ENCODE measurements at places on chromosomes 2 and 18.
A peak's percentile ranks its signal among the peaks of the same experiment; 100 is the strongest.

DNA sequence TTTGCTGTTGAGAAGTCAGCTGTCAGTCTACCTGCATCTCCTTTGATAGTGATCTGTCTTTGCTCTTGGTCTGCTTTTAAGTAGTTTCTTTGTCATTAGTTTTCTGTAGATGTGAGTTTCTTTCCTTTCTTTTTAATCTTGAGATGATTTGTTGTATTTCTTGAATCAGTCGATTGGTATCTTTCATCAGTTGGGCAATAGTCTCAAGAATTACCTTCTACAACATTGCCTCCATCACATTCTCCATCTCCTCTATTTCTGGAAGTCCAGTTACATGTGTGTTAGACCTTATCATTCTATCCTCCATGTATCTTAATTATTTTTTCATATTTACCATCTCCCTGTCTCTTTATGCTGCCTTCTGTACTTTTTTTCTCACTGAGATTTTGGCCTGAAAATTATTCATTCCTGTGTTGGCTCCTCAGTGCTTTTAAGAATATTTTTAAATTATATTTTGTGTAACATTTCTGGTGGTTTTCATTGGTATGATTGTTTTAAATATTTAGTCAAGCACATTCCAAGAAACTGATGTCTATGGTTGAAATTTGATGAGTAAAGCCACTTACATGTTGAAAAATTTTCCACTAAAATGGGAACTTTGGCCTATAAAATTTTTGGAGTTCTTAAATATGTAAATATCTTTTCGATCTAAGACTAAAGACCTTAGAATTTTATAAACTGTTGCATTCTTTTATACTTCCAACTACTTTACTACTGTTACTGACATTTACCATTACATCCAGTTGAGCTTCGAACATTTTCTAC lies 239.5 kb upstream of the MGAT5 start:
- no peak for DNase-seq

DNA sequence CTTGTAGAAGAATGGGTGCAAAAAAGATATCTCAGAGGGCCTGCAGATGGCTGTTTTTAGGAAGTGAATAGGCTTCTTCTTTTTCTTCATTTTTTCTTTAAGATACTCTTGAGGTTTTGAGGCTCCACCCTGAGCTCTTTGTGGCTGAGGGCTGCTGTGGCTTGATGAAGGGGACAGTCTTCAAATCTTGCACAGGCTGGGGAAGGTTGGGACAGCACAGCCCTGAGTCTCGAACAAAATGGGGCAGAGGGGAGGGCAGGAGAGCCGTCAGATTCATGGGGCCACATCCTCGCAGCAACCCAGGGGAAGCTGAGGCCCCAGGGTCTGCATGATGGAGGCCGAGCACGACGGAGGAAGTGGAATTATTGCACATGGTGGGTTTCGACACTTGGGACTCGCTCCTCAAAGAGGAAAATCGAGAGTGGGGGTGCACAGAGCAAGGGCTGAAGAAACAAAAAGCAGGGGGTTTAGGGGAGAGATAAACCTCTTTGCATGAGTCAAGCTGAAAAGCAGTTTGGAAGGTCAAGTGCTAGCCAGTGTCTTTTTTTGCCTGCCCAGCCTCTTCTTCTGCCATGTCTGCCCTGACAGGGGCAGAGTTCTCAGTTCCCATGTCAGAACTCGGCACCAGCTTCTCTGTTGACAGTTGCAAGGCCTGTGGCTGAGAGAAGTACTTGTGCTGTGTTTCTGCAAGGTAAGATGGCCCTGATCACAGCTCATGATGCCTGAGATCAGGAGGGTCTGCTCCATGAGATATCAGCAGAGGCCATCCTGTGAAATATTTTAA lies 19.5 kb downstream of the INPP4A start:
- DNase-seq, result peak; percentile 40

- DNase-seq, result no peak
These were observed 24.3 kb upstream of the ASPRV1 start for GRCh38 chr2:69985688-69986087.

GRCh38 chr2:117963446-117963845 lies 50.4 kb downstream of the CCDC93 start:
- DNase-seq, result no peak

- DNase-seq, result no peak
These were observed 1672.5 kb upstream of the DDX18 start for GRCh38 chr2:116141891-116142474.

DNA sequence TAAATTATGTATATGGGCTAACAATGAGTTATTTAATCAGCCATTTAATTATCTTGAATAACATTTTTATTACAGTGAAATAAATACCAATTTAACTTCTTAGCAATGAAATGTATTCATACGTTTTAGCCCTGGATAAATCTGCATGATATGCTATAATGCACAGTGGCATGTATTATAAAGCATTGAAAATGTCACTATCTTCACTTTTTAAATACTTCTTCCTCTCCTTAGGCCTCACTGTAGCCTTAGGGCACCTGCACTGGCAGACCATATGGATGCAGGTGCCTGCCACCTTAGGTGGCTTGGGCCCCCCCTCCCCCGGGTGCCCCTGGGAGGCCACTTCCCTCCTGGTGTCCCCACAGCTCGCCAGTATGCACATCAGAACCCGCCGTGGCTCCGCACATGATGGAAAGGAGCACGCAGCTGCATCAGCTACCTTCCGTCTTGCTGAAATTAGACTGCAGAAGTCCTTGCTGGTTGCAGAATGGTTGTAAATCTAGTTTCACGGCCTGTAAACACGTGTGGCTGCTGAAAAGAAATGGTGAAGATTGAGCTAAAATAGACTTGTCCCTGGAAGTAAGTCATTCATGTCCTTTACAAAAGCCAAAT lies 56.7 kb downstream of the ADI1 start:
- DNase-seq, result no peak

DNA sequence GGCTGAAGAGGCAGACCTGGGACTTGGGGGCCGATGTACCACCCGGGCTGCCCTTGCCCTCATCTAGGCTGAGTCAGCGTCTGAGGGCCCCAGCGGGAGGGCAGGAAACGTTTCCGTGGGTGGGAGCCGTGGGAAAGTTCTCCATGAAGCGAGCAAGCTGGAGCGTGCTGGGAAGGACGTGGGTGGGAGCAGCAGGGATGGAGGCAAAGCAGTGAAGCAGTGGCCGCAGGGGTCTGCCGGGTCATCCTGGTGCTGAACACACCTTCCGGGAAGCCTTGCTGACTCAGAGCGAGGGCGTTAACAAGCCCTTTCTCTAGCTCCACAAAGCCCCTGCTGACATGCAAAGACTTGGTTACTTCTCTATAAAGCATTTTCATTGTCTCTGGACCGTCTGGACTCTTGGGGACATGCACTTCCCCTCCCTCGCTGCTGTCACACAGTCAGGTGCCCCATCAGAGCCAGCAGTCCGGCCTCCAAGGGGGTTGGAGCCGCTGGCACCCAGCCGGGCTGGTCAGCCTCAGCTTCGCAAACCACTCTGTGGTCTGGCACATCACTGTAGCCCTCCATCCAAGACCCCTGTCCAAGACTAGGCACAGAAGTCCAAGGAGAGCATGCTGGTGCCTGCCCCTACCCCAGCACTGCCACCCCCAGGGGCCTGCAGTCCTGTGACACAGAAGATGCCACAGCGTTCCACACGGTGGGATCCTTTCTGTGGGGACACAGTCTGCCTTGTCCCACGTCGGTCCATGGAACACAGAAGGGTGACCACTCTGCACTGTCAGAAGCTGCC lies 115.1 kb upstream of the GPC1 start:
- DNase-seq, result no peak

- no peak for DNase-seq
These were observed 1.3 kb downstream of the SFTPB start for GRCh38 chr2:85666435-85667316.

GRCh38 chr18:79918615-79919011 lies 32.8 kb downstream of the SLC66A2 start:
- DNase-seq, result no peak

DNA sequence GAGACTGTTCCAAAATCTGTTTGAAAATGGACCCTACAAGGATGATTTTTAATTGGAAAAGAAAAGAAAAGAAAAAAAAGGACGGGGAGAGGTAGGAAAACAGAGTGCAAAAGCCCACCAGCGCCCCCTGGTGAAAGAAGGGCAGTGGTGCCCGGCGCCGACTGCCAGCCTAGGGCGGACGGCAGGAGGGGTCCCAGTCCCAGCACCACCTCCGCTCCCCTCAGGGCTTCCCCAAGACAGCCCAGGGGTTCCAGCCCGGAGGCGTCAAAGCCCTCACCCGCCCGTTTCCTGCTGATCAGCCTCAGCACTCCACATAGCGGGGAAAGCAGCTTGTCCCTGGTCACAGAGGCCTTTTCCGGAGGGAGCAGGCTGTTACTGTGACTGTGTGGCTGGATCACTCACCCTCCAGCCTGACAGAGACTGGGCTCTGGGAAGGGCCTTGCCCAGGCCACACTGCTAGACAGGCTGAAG lies 213.9 kb downstream of the TFCP2L1 start:
- DNase-seq, result peak; percentile 70

- no peak for DNase-seq
These were observed 149.2 kb downstream of the MTCL1 start for GRCh38 chr18:8854550-8854949.

DNA sequence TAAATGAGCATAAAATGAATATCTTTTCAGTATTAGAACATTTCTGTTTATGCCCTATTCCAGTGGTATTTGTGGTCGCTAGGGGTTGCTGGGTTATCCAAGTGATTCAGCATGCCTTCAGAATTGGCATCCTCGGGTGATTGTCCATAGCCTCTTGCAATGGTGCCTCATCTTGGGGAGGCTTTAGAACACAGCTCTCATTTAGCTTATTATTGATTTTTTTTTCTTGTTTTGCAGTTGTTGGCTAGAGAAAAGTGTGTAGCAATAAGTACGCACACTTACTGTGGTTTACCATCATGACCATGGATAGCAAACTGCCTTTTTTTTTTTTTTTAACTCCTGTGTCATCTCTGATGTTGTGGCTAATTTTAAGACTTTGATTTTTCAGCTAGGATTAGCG lies 33.6 kb downstream of the PLEKHA3 start:
- DNase-seq, result no peak

GRCh38 chr2:182240862-182241371 lies 185.9 kb downstream of the PDE1A start:
- DNase-seq, result peak; percentile 40

DNA sequence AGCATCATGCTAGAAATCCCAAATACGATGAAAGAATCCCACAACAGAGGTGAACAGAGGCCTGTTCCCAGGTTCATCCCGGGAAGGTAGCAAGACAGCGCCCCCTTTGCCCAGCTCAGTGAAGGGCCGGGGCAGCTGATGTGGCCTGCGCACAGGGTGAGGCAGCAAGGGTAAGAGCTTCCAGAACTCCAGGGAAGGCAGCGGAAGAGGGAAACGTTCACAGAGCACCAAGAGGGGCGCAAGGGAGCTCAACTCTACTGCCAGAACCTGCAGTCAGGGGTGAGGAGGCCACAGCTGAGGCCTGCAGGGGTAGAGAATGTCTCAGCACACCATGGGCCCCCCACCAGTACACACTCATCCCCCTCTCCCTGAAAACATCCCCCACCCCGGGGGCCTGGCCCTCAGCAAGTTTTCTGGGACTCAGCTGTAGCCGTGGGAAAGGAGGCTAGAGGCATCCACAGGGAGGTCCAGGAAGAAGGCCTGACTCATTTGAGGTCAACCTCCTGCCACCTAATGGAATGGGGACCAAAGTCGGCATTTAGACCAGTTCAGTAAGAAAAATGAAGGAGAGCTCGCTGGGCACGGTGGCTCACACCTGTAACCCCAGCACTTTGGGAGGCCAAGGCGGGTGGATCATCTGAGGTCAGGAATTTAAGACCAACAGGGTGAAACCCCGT lies 95.6 kb upstream of the ASAP2 start:
- DNase-seq, result no peak

DNA sequence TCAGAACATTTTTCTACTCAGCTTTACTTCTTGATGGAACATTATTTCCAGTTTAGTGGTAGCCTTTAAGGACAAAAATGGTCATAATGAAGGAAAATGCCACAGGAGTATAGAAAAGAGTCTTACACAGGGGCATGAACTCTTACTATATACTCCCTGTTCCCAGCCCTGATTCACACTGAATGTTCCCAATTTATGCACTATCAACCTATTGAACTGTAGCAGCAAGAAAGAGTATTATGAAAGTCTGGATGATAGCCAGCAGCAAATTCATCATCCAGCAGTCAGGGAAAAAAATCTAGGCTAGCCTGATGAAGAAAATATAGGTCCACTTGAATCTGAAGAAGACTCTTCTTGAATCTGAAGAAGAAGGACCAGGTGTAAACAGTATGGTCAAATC lies 1170.3 kb upstream of the CHAC2 start:
- DNase-seq, result no peak

DNA sequence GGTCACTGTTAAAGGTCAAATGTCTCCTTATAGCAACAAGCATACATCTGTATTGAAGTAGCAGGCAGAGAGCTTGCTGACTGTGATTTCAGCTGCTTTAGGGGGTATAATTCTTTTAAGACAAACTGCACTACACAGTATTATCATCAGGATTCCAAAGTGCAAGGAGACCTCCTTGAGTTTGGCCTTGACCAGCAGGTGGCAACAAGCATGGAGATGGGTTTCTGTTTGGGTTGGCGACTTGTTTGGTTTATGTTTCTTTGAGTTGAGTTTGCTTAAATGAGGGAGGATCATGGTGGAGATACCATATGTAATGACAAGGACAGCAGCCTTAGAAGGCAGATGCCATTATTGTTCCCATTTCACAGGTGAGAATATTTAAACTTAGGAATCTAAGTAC lies 681.0 kb upstream of the ID2 start:
- DNase-seq, result no peak

GRCh38 chr2:143525402-143525860 lies 396.2 kb downstream of the ARHGAP15 start:
- DNase-seq, result no peak

GRCh38 chr18:9109523-9109922 lies 7.0 kb downstream of the NDUFV2 start:
- no peak for DNase-seq

- DNase-seq, result no peak
These were observed 43.7 kb upstream of the SNED1 start for GRCh38 chr2:240954436-240955305.

DNA sequence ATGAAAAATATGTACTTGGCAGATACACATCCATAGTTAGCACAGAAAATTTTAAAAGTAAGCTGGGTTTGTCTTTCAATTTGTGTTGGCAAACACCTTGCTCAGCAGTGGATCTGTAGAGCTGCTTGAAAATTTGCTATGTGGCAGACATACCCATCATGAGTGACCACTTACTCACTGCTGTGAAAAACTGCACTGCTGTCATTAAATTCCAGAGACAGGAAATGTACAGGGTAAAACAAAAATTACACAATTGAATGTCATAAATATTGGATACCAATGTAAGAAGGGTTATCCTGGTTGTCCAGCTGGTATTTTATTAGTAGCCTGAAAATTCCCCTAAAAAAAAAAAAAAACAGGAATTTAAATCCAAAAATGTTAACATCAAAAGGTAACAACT lies 24.5 kb downstream of the NIF3L1 start:
- no peak for DNase-seq

- no peak for DNase-seq
These were observed 239.7 kb upstream of the RASGRP3 start for GRCh38 chr2:33236482-33237385.
